ENCODE measurements at places on chromosomes 2 and 18.

- DNase-seq = no peak
Measured at GRCh38 chr2:229861431-229861830, 60.4 kb downstream of the TRIP12 start.

- no peak for DNase-seq
Measured at GRCh38 chr2:165631089-165631488, 161.6 kb downstream of the CSRNP3 start.

DNA sequence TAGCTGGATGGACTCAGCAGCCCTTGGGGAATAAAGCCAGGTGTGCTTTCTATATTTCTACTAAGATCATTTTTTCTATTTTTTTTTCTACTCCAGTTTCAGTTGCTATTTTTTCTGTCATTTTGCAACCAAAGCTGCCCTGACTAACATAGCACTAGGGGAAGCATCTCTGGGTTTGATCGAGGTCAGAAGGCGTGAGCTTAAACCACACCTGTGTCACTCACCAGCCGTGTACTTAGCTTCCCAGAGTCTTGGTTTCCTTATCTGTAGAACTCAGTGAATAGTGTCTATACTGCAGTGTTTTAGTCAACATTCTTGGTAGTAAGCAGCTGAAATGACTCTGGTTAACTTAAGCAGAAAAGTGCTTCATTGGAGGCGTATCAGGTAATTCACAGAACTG lies 489.6 kb upstream of the SPRED2 start:
- DNase-seq = no peak

DNA sequence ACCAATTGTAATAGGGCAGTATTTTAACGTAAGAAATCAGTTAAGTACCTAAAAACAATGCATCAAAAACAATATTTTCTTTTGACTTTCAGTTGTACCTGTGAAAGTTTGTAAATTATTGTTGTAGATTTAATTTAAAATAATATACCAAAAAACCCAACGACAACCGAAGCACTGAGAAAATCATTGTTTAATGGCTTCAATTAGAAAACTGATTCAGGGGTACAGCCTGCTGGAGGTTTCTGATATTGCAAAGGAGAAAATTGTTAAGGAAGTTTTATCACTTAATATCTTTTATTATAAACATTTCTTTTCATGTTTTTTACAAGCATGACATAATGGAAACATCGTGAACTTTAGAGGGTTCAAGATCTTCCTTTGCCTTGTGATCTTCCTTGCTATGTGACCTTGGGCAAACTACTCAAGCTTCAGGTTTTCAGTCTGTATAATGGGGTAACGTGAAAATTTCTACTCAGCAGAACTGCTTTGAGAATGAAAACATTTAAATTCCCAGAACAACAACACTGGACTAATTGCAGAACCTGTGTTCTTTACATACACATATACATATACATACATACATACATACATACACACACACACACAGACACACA lies 76.3 kb upstream of the GLS start:
- DNase-seq = peak; percentile 52

- peak; percentile 93 for DNase-seq
Measured at GRCh38 chr2:30231212-30231995, at the start of gene LBH. Gene LBH, plus strand, starts transcription at chr2:30231534. Its CDS starts 205 bp downstream, at chr2:30231739.

- DNase-seq = no peak
Measured at GRCh38 chr18:326846-327245, 59.0 kb upstream of the THOC1 start.

DNA sequence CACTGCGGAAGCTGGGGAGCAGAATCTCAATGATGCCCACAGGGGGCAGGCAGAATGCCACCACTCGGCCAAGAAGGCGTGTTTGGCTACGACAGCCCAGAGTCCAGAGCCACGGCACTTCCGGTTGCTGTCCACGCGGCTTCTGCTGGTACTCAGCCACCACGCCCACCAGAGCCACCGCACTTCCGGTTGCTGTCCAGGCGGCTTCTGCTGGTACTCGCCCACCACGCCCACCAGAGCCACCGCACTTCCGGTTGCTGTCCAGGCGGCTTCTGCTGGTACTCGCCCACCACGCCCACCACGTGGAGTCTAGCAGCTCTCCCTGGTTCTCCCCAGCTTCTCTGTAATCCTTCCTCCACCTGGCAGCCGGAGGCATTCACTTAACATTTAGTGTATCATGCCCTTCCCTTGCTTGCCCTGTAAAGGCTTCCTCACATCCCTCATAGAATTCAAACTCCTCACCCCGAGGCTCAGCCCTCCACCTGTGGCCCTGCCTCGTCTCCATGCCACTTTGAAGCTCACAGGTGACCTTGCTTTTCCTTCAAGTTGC lies 40.1 kb upstream of the APCDD1 start:
- no peak for DNase-seq

- no peak for DNase-seq
Measured at GRCh38 chr18:61368001-61368400, 34.8 kb downstream of the CDH20 start.

- DNase-seq = no peak
Measured at GRCh38 chr2:70399046-70399445, 97.2 kb upstream of the FAM136A start.

DNA sequence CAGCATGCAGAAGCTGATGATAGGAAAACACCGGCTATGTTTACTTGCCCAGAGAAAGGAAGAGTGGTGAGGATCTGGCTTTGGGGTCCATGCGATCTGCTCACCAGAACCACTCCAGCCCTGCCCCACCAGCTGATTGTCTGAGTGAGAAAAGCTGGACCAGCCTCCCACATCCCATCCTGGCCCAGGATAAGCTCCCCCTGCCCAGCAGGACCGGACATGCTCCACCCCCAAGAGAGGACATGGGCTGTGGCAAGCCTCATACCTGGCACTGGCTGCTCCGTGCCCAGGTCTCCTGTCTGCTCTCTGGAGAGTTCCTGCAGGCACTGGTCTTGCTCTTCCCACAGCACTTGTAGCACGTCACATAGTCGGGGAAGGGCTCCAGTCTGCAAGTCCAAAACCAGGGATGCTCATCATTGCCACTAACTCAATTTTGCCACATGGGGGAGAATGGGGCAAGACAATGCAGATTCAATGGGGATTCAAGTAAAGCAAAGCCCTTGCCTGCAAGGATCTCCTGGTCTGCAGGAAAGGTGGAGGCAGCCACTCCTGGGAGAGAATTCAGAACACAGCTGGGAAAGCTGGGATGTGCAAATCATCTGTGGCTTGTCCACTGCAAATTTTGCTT lies 30.0 kb downstream of the SCTR start:
- DNase-seq = no peak

DNA sequence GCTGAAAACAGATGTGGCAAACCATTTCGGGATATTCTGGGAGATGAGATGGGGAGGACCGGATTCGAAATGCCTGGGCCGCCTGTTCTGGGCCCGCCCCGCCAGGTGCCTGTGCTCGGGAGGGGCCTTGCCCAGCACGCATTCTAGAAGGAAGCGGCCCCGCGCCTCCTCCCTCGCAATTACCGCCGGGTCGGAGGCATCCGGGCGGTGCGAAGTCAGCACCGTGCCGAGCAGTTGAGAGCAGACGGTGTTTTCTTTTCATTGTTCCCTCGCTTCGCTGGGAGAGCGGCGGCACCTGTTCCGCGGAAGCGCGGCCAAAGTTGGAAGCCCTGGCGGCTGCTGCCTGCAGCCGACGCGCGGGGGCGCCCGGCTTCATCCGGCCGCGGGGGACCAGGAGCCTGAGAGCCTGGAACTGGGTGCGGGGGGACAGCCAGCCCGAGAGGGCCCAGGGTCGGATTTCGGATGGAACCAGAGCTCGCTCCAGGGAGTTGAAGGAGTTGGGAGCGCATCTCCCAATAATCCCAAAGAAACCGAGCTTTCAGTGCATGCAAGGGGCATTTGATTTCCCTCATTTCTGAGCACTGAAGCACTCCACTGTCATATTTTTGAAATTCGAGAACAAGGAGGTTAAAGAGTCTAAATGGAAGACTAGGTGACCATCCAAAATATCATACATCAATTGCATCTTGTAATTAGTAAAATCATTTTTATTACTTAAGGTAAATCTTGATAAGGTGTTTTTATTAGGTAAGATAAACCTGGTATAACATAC lies 241.8 kb upstream of the RAB12 start:
- peak; percentile 24 for DNase-seq

GRCh38 chr2:219128396-219128795 lies 32.2 kb downstream of the NHEJ1 start:
- DNase-seq = no peak

- DNase-seq = no peak
Measured at GRCh38 chr2:209371407-209371806, 52.4 kb upstream of the MAP2 start.

DNA sequence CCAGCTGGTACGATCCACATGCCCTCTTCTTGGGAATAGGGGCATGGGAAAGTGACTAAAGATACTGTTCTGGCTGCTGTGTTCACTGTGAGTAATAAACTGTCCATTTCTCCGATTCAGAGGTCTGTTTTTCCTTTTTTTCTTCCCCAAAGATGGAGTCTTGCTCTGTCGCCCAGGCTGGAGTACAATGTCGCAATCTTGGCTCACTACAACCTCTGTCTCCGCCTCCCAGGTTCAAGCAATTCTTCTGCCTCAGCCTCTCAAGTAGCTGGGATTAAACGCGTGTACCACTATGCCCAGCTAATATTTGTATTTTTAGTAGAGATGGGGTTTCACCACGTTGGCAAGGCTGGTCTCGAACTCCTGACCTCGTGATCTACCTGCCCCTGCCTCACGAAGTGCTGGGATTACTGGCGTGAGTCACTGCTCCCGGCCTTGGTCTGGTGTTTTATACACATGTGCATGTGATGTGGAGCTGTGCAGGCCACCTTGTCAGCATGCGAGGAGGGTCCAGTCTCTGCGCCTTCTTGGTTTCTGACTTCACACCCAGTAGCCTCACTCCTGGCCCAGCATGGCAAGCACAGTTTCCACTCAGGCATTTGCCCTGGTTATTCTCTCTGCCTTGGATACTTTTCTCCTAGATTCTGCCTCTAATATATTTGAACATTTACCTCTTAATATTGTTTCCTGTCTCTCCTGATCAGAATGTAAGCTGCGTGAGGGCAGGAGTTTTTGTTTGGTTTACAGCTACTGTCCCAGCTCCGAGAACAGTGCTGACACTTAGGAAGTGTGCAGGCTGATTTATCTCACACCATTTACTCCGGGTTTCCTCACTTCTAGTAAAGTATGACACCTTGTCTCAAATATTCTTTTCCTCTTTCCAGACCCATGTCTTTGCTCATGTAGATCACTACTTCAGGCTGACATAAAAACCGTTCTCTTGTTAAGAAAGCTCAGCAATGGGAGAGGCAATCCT lies 19.7 kb downstream of the PTPN18 start:
- no peak for DNase-seq

DNA sequence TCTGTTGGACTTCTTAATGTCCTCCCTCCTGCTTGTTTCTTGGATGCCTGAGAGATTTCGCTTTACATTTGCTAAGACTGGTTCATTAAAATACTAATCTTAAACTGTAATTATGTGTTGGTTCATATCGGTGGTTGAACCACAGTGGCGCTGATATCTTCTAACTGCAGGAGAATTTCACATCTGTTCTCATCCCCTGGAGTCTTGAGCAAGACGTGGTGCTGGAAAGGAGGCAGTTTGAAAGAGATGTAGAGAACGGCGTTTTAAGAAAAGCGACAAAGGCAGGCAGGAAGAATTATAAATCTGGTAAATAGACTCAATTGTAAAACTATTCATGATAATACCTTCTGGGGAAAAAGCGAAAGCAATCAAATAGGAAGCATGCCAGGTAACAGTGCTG lies 79.5 kb downstream of the NXPH2 start:
- no peak for DNase-seq

DNA sequence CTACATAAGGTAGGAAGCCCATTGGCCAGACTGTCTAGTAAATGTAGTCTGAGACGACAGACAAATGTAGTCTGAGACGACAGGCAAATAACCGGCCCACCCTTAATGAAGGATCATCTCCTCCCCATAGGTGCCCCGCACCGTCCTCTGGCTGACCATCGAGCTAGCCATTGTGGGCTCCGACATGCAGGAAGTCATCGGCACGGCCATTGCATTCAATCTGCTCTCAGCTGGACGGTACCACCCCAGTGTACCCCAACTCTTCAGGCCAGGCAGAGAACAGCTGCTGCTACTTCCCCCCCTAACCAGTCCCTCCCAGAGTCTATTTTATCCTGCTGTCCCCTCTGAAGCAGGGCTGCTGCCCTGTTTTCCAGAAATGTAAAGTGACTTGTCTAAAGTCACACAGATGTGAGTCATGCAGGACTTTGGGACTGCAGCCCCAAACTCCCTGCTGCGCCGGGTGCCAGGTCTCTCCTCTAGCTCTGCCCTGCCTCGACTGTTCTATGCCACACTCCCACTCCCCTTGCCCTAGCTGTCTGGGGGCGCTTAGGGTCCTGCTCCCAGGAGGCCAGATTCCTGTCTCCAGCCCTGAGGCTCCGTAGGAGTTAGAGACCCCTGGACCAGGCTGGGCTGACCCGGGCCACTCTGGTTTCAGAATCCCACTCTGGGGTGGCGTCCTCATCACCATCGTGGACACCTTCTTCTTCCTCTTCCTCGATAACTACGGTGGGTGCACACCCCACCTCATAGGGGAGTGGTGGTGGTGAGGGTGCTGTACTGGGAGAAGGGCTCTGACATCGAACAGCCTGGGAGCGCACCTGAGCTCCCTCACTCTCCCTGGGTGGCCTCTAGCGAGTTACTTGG lies 4.7 kb downstream of the SLC11A1 start:
- DNase-seq = peak; percentile 64

- DNase-seq = peak; percentile 8
Measured at GRCh38 chr2:8761529-8762164, 75.8 kb downstream of the KIDINS220 start.

DNA sequence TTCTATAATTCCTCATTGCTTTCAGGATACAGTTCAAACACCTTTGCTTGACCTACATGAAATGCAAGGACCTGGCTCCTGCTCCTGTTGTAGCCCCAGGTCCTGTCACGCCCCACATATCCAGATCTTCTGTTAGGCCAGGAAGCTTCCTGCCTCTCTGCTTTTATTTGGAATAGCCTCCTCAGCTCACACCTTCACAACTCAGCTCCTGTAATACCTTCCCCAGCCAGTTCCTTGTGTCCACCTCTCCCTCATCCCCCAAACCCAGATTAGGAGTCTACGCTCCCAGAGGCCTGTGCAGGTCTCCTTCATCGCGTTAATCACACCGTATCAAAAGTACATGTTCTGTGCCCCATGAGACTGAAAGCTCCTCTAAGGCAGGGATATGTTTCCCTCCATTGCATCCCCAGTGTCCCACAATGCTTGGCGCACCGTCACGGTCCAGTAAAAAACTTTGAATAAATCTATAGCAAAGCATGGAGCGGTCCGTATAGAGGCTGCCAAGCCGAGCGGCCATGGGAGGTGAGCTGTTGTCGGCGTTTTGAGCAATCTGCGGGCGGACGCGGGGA lies 371 bp downstream of the MDH1B start:
- DNase-seq = no peak

- no peak for DNase-seq
Measured at GRCh38 chr18:66136039-66136438, 385.2 kb downstream of the CDH7 start.

- peak; percentile 68 for DNase-seq
Measured at GRCh38 chr2:174603280-174603679, 5.7 kb upstream of the WIPF1 start.

- DNase-seq = no peak
Measured at GRCh38 chr2:152815634-152816257, 97.3 kb downstream of the ARL6IP6 start.

DNA sequence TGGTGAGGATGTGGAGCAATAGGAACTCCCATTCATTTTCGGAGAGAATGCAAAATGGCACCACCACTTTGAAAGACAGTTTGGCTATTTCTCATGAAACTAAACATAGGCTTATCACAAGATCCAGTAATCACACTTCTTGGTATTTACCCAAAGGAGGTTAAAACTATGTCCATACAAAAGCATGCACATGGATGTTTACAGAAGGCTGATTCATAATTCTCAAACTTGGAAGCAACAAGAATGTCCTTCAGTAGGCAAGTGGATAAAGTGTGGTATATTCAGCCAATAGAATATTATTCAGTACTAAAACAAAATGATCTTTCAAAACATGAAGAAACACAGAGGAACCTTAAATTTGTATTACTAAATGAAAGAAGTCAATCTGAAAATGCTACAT lies 440.6 kb downstream of the FBXO15 start:
- DNase-seq = no peak
